Kidney glomerular epithelial cell (primary cell): ENCODE measurements at places on chromosomes 6 and 20.

DNA sequence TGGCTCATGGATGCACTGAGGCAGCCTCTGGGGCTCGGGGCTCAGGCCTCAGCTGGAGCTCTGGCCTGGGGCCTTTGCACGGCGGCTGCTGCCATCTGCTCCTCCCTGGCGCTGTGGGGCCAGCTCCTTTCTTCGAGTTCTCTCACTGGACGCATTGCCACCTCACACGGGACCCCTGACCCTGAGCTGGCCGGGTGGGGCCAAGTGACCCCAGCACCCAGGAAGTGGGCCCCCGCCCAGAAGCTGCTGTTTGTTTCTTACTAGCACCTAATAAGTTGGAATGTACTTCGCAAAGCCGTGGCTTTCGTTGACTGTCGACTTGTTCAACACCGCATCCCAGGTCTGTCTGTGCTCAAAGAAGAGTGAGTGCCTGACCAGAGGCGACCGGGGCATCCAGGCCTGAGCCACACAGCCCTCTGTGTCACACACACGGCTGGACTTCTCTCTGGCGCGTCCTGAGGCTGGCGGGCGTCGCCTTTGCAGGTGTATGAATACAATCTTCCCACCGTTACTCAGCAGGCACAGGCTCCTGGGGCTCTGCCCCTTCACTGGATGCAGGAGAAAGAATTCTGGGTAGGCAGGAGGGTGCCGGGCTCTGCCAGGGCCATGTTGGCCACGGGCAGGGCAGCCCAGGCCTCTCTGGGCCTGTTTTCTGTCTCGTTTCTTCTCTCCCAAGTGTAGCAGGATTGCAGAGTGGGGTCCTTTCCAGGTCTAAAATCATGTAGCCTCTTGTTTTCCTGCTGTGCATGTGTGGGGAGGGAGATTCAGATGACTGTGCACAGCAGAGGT is 112.9 kb downstream of the DLL1 start:
- no peak for DNase-seq

GRCh38 chr20:58277578-58278472 is 31.7 kb upstream of the RAB22A start:
- no peak for DNase-seq

- no peak for DNase-seq
Measured at GRCh38 chr20:4007383-4008025, 7.9 kb downstream of the RNF24 start.

- no peak for DNase-seq
Measured at GRCh38 chr20:37801921-37802320, 101.0 kb upstream of the VSTM2L start.

GRCh38 chr20:9617940-9618339 is 103.5 kb downstream of the LAMP5 start:
- peak; percentile 54 for DNase-seq

DNA sequence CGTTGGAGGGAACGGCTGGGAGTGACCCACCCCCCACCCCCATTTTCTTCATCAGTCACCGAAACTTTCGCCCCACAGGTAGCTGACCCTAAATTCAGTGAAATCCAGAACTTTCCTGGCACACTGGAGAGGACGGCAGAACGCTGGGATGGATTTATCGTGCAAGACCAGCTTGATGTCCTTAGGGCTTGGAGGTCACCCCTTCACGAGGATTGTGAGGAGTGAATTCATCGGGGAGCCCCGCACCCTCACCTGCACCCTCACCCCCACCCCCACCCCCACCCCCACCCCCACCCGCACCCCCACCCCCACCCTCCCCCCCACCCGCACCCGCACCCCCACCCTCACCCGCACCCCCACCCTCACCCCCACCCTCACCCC is 13.3 kb upstream of the TCFL5 start:
- no peak for DNase-seq

GRCh38 chr20:2108987-2109386 is 7.4 kb downstream of the STK35 start:
- DNase-seq: peak; percentile 76
